Stimulated activated CD8-positive, alpha-beta memory T cell treated with anti-CD3 and anti-CD28 coated beads, Interleukin-4, amount 100 ng/mL, for 4 hours (primary cell): ENCODE measurements at places on chromosomes 1 and 21.

GRCh38 chr1:61054601-61054993 is 27.8 kb upstream of the NFIA start:
- DNase-seq: no peak

GRCh38 chr1:10867914-10868598 is 71.6 kb upstream of the CASZ1 start:
- DNase-seq: no peak

GRCh38 chr1:83693427-83694126 is 305.4 kb downstream of the TTLL7 start:
- no peak for DNase-seq

GRCh38 chr21:15841856-15842564 is 112.2 kb downstream of the USP25 start:
- no peak for DNase-seq

- no peak for DNase-seq
These were observed 10.1 kb downstream of the YARS1 start for GRCh38 chr1:32806910-32807523.

- DNase-seq: no peak
These were observed 372.8 kb downstream of the PTBP2 start for GRCh38 chr1:97094247-97094972.

DNA sequence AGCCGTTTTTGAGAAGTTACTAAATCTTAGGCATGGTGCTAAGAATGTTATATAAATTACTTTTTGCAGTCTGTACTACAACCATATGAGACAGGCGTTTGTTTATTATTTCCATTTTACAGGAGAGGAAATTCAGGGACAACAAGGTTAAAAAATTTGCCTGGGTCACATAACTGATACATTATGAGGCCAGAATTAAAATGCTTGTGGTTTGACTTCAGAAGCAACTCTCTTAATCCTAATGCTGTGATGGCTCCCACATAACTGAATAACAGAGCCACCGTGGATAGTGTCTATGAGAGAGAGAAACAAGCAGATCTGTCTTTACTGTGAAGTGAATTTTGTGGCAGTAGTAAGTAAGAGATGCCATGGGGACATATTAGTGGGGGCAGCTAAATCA is 184.9 kb downstream of the NCAM2 start:
- no peak for DNase-seq

- no peak for DNase-seq
These were observed 26.7 kb downstream of the BTG3 start for GRCh38 chr21:17585875-17586450.

- peak; percentile 27 for DNase-seq
These were observed 41.5 kb downstream of the UBE4B start for GRCh38 chr1:10074059-10074851.

DNA sequence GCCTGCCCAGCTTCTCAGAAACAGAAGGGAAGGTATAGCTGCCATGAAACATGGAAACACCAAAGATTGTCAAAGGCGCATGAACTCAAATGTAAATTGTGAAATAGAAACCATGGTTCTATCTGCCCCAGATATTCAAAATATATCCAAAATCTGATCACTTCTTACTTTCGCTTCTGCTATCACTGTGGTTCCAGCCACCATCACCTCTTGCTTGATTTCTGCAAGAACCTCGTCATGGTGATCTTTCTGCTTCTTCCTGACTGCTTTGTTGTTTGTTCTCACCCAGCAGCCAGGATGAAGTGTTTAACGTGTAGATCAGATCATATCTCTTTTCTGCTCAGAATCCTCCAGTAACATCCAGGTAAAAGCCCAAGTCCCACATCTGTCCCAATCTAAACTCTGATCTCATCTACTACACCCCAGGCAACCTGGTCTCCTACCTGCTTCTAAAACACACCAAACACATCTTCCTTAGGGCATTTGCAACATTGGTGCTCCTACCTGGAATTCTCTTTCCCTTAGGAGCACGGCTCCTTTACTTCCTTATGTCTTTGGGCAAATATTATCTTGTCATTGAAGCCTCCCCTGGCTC is 10.5 kb upstream of the LMO4 start:
- DNase-seq: no peak

GRCh38 chr1:118159569-118159968 is 25.5 kb downstream of the SPAG17 start:
- DNase-seq: no peak

GRCh38 chr1:93033029-93033428 is 46.1 kb upstream of the MTF2 start:
- DNase-seq: no peak

GRCh38 chr1:228512781-228513198 is 25.6 kb downstream of the RNF187 start:
- no peak for DNase-seq

DNA sequence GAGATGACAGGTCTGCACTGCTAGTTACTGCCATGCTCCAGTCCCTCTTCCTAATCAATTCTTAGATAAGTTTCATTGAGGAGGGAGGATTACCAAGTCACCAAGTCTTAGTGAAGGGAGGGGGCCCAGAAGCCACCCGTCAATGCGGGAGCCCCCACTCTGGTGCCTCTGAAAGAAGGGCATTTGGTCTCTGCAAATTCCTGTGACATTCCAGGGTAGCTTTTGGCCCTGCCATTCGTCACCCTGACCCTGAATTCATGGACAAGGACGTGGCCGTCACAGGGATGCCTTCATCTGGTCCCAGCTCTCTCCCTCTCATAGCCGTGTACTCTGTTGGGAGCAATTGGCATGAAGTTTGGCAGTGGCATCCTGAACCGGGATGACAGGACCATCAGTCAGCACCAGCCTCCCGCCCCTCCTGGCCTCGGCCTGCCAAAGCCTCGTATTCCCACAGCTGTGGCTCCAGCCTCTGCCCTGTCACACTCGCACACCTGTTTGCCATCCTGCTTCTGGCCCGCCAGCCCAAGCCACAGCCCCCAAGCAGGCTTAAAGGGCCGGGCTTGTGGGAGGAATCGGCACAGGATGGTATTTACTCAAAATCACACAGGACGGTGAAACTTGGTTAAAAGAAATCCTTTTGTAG is 150.7 kb downstream of the CLIC6 start:
- DNase-seq: no peak

DNA sequence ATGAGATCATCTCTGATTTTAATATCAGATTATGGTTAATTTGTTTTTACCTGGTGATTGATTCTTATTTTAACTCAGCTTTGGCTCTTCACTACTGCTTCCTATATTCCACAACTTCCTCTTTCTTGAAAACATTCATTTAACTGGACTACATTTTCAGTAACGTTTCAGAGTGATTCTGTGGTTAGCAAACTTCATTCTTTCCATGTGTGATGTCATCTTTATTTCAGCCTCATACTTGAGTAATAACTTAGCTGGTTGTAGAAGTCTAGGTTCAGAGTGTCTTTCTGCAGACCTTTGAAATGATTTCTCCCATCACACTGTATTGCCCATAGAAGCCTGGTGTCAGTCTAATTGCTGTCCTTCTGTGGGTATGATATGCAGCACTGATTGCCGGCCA is 36.0 kb upstream of the SLC35F3 start:
- no peak for DNase-seq

DNA sequence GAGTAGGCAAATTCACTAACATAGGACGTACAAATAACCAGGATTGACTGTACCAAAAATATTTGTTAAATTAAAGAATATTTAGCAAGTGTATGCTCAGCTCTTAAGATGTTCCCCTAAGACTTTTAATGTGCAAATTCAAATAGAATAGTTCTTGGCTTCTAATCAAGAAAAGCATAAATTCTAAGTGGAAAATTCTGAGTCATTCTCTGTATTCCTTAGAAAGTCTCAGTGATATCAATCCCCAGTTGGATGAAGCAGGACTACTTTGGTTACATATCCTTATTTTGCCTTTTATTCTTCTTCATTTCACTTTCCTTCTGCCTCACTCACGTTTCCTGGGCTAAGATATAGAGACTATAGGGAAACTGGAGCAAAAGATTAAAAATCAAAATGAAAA is 130.2 kb downstream of the IFI44 start:
- no peak for DNase-seq

DNA sequence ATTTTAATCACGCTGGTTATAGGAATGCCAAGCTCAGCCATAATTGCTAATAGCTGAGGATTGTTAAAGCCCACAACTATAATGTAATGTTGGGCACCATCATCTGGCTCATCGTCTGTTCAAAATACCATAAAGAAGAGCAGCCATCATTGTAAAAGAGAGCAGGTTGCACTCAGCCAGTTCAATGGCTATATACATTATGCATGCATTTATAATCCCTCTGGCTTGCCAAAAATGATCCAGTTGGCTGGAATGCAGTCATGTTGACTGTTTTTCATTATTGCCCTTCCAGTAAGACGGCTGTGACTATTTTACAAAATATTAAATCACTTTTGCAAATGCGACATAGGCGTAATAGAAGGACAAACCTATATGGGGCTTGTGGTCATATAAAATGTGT is 85.3 kb downstream of the SPAG17 start:
- no peak for DNase-seq

GRCh38 chr1:90973897-90974798 is 47.7 kb downstream of the ZNF644 start:
- DNase-seq: no peak

GRCh38 chr1:237931581-237931980 is 40.9 kb upstream of the ZP4 start:
- DNase-seq: no peak

DNA sequence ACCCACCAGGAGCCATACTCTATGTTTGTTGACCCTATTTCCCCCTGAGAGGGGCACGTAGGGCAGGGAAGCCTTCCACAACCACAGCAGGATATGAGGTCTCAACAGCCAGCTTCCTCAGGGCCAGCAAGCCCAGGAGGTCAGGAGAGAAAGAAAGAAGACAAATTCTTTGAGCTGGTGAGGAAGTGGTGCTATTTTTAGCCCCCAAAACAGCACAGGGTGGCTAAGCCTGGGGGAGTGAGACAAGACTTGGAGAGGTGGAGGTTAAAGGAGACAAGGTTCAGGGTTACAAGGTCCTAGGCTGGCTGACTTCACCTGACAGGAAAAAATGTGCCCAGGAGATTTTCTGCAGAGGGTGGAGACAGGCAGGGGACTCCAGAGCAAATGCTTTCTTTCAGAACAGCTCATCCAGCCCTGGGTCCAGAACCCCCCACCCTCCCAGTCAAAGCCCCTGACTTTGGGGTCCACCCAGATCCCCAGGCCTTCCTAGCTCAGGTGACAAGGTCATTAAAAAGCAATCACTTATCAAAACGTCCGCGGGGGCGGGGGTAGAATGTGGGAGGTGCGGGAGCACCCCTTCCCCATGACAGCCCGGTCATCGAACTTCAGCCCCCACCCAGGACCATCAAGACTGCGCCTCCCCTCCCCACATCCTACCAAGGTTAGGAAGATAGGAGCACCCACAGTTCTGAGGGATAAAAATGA is 1.3 kb downstream of the SV2A start:
- DNase-seq: no peak

DNA sequence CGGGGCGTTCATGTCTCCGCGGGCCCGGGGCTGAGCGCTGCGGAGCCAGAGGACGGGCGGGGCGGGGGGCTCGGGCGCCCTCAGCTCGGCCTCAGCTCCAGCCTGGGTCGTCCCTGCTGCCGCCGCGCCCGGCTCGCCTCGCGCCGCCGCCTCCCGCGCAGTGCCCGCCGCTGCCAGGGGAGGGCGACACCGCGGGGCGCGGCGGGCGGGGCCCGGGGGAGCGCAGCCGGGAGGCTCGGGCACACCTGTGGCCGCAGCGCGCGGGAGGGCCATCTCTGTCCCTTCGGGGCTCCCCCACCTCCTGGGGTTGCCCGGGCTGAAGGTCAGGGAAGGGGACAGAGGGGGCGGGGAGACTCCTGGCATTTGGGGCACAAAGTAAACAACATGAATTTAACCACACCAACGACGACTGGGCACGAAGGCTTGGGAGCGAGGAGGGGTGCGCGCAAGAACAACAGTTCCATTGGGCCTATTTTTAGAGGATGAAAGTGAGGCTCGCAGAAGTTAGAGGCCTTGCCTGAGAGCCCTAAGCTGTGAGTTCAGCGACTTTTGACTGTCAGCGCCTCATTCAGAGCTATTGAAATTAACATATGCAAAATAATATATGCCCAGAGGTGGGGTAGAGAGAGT is at the start of gene FAM131C:
Gene FAM131C (minus strand): TSS at position 162 of the 630 bp plus-strand sequence. CDS start 209 bp downstream, outside the sequence.
- DNase-seq: no peak
